Activated T-cell treated with anti-CD3 and anti-CD28 coated beads for 4 hours (primary cell): ENCODE measurements at places on chromosomes 6 and 20.

DNA sequence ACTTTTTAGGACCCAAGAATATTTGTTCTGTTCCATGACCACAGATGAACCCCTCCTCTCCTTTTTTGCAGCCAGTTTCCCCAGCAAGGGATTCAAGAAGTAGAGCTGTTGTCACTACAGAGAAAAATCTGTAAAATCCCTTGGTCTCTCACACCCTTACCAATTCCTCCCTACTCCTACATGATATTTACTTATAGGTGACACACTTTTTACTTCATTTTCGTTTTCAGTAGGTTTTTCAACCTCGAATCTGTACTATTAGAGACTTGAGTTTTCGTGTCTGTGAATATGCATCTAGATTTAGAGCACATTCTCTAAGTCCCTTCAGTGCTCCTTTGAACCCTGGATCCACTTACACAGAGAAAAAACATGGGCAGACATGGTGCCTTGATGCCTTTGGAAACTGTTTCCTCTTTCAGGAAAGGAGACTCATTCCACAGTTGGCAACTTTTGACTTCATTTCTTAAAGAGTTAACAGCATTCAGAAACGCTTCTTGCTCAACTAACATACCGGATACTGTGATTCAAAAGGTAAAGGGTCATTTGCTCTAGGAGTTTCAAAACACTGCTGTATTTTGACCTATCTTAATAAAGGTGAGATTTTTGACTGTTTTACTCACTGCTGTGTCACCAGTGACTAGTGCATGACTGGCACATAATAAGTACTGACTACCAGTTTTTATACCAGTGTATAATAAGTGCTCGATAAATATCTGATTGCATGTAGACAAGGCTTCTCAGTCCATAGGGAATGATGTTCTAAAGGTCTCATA is 50.6 kb downstream of the LAMA4 start:
- DNase-seq = no peak

DNA sequence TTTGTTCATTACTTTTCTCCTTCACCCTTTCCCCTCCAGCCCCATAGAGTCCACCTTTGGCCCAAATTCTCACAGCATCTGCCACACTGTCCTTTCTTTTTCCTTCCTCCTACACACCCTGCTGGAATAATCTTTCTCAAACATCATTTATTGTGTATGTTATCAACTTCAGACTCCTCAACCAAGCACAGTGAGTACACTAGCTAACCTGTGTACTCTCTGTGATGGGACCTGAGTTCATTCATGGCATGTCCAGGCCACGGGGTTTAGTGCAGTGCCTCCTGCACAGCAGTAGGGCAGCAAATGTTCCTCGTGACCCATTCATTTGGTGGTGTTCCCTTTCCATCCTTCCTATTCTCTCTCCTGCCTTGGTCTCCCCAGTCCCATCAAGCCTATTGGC is 7.1 kb upstream of the ARMC12 start:
- DNase-seq = no peak

- DNase-seq = no peak
Observed at GRCh38 chr6:169853196-169854082, 102.0 kb downstream of the ERMARD start.

GRCh38 chr6:26269531-26270485 is 95.2 kb upstream of the BTN3A2 start:
- no peak for DNase-seq

DNA sequence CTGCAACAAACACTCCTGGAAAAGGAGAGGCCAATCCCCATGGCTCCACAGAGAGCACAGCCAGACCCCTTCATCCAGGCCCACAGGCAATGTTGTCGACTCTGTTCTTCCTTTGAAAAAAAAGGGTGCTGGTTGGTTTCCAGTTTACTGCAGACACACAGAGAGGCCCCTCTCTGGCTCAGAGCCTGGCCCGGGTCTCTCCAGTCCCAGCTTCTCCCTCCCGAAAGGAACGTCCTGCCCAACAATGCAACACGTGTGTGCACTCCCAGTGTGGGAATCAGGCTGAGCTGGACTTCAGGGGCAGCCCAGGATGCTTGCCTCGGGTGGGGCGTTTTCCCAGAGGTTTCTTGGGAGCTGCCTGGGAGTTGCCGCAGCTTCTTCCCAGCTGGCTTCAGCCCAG is 4.5 kb upstream of the NKAIN4 start:
- DNase-seq = no peak

- no peak for DNase-seq
Observed at GRCh38 chr6:25942561-25943147, 12.2 kb upstream of the SLC17A2 start.

- DNase-seq = no peak
Observed at GRCh38 chr20:33465481-33466302, 22.1 kb upstream of the SNTA1 start.

DNA sequence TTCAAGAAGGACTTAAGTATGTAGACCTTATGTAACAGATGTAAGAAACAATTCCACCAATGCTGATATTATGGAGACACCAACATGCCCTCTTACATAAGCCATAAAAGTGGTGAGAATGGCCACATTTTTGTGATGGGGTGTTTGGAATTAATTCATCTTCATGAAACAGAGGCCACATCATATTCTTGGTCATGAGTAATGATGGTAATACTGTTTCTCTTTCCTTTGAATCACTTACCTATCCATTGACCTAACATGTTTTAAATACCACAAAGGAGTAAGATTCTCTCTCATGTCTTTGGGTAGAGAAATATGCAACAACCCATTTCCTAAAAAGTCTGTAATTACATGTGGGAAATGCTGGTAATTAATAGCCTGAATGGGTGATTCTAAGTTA is 545.4 kb upstream of the FLRT3 start:
- DNase-seq = no peak

DNA sequence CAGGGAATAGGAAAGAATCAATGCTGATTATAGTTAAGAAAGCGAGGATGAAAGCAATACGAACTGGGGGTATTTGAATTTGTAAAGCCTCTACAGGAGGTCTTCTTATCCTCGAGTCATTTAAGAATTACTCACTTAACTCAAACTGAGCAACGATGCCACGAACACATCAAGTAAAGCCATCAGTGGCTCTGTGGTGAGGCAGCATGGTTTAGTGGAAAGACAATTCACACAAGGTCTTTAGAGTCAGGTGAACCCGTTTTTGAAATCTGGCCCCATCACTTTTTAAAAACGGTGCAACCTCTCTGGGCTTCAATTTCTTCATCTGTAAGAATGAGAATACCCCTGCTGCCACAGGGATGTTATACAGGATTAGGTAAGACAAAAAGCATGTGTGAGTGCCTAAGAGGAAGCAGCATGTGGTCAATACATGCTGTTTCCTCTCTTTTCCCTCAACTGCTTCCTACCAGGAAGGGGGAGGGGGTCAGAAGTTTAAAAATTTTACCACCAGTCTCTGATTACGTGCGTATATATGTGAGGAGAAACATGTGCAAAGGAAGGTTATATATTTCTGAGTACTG is 162.0 kb downstream of the BTBD9 start:
- DNase-seq = no peak

DNA sequence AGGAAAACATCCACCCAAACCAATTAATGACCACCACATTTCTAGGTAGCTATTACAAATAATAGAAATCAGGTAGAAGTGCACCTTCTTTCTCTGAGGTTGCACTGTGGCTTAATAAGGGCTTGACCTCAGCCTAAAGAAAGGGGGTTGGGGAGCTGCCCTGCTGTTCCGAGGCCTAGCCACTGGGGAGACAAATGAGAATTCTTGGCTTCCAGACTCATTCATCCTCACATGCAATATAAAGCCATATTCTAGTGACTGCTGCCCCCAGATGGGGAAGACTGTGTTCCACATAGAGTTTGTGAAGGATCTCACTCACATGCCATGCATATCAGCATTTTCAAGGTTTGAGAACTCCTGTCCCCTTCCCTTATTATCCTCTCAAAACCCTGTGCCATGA is 22.9 kb downstream of the SAYSD1 start:
- no peak for DNase-seq

GRCh38 chr6:10315658-10316372 is 99.1 kb downstream of the TFAP2A start:
- DNase-seq = no peak

GRCh38 chr20:9889270-9889981 is 50.5 kb upstream of the PAK5 start:
- no peak for DNase-seq

GRCh38 chr6:24522228-24523176 is 27.7 kb downstream of the ALDH5A1 start:
- DNase-seq = no peak

GRCh38 chr6:37700620-37700973 is 2.9 kb upstream of the MDGA1 start:
- DNase-seq = no peak

DNA sequence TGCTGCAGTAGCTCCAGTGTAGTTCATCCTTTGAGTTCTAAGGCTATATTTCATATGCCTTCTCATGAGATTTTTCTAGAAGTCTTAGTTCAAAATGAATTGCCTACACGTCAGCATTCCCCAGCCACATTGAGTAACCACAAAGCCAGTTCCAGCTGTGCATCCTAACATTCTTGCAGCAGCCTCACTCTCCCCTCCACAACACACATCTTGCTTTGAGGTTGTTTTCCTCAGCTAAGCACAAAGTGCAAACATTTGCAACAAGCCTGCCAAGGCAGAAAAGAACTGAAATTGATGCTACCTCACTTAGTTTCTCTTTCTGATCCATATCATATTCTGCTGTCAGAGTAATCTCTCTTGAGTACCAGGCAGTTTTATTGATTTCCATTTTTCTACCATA is 160.7 kb upstream of the KCNQ5 start:
- DNase-seq = no peak

DNA sequence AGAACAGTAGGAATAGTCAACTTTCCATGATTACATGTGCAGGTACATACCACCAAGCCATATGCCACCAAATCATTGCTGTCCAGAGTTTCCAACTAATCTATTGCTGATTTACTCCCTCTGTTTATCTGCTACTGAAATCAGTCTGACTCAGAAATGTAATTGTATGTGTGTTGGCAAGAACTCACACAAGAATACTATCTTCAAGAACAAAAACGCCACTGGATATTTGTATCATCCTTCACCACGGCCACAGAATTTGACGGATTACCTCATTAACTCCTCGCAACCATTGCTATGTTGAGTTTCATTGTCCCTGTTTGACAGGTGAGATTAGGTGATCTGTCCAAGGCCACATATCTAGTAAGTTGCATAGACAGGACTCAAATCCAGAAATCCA is 159.2 kb downstream of the GMPR start:
- DNase-seq = no peak

DNA sequence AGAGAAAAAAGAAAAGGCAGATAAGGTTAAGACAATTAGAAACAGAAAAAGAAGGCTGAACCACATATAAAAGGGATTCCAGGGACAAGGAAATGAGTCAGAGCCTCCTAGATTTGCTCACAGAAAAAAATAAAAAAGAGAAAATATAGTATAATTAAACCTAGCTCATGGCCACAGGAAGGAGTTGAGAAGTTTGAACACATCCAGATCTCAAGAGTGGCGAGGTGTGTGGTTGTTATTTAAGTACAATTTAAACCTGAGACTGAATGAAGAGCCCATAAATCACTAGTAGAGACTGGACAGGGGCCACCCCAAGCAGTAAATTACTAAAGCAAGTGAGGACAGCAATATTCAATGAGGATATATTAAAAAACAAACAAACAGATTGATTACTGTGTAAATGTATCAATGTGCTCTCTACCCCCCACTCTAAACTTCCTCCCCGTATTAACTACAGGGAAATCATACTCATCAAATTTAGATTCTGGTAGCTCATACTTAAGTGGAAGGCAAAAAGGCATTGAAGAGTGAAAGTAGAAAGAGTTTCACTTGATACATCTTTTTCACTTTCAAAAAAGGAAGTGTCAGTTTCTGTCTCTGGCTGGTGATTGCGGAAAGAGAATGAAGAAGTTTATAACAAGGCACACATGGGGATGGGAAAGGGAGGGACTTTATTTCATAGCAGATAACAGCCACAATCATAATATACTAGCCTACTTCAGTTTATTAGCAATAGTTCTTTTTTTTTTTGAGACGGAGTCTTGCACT is 49.3 kb upstream of the SCAF8 start:
- no peak for DNase-seq

- no peak for DNase-seq
Observed at GRCh38 chr6:160167604-160168399, 46.2 kb downstream of the SLC22A1 start.

GRCh38 chr20:11375966-11376365 is 541.7 kb upstream of the BTBD3 start:
- DNase-seq = no peak

DNA sequence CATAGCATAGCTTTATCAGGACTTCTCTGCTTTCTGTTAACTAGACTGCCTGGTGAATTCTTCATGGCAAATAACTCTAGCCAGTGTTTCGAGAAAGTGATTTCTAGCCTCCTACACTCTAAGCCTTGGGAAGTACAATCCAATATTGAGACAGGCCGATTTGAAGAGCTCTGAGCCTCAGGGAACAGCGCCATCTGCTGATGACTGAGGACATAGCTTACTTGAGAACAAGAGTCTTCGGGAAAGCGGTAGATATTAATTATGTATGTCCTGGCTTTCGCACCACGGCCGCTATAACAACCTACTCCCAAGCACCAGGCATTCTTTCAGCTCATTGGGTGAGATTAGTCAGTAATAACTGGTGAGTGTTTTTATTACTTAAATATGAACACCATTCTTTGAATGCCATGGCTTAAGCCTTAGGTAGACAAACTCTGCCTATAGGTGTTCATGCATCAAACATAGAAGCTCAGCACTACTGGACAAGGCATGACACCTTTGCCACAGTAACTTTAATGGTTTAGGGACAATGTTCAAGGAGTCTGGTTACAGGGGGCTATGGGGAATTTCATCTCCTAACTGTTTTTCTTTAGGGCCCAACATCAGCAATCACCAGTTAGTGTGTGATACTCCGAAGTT is 518.6 kb downstream of the BMP2 start:
- no peak for DNase-seq

- DNase-seq = no peak
Observed at GRCh38 chr20:14203657-14204056, 133.8 kb downstream of the FLRT3 start.

GRCh38 chr6:29142309-29142708 is 28.4 kb upstream of the OR2J2 start:
- DNase-seq = no peak

DNA sequence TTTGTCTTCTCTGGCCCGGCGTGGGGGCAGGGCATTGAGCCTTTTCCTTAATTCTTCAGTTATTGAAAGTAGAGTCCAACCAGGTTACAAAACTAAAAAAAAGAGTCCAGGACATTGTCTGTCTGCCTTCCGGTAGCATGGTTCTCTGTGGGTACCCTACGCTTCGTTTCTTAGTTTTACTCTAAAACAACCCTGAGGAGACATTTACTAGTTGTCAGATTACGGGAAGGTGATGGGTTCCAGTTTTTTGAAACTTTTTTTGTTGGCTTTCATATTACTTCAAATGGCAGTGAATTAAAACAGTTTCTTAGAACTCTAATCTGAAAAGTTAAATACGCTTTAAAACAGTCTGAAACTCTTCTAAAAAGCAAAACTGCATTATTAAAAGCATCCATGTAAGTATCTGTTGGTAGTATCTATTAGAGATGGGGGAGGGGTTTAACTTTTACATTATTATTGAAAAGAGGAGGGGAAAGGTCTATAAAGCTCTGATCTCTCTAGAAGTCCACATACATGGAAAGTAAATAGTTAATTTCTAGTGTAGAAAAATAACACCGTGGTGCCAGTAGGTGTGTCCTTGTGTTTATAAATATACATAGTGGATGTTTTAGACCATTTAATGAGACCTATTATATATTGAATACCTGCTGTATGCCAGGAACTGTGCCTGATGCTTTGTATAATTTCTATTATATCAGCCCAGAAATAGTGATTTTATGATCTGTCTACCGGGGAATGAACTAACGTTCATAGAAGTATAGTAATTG is 2.2 kb downstream of the BICRAL start:
- no peak for DNase-seq
